Epithelial cell of alveolus of lung (primary cell): ENCODE measurements at places on chromosomes 7 and 10. TPM values are rescaled to one million over a fixed set of nuclear protein-coding genes. Genes with fewer than 3 reads are reported as not detected.

SRGN gene
- 60.0 and 221 TPM in 2 replicates for total RNA-seq

SFXN3 gene
- total RNA-seq, result 16.4 and 54.9 TPM in 2 replicates

SPDYE11 gene
- total RNA-seq, result not detected in 2 replicates

TRIM73 gene
- total RNA-seq, result 0.72 and 1.0 TPM in 2 replicates

CCDC136 gene
- total RNA-seq, result 2.4 and 3.1 TPM in 2 replicates

CALHM2 gene
- 20.2 and 23.6 TPM in 2 replicates for total RNA-seq

MBL2 gene
- total RNA-seq, result not detected in 2 replicates

PHTF2 gene
- total RNA-seq, result 14.8 and 23.3 TPM in 2 replicates

HHEX gene
- 11.0 and 19.4 TPM in 2 replicates for total RNA-seq

SPDYE6 gene
- not detected in 2 replicates for total RNA-seq

TAS2R41 gene
- total RNA-seq, result not detected in 2 replicates

PLPP4 gene
- total RNA-seq, result 4.3 TPM in 1 of 2 replicates, not detected in the other

PRF1 gene
- total RNA-seq, result not detected in 2 replicates

DOCK4 gene
- 16.4 and 34.7 TPM in 2 replicates for total RNA-seq

HELLS gene
- total RNA-seq, result 24.2 and 27.9 TPM in 2 replicates

HSPA12A gene
- total RNA-seq, result 3.0 and 5.2 TPM in 2 replicates

SLIT1 gene
- under 0.01 TPM in 1 of 2 replicates, not detected in the other for total RNA-seq

NEUROD6 gene
- not detected in 2 replicates for total RNA-seq

STAMBPL1 gene
- total RNA-seq, result 30.3 and 84.2 TPM in 2 replicates

NME8 gene
- not detected in 2 replicates for total RNA-seq

SLF2 gene
- total RNA-seq, result 22.5 and 23.1 TPM in 2 replicates

BTBD16 gene
- total RNA-seq, result not detected in 2 replicates

NPC1L1 gene
- 0.24 TPM in 1 of 2 replicates, not detected in the other for total RNA-seq

TPST1 gene
- 71.6 and 122 TPM in 2 replicates for total RNA-seq

FXYD4 gene
- total RNA-seq, result not detected in 2 replicates

MNX1 gene
- not detected in 2 replicates for total RNA-seq

NFE2L3 gene
- total RNA-seq, result 6.4 and 42.3 TPM in 2 replicates

AGAP3 gene
- total RNA-seq, result 25.5 and 34.6 TPM in 2 replicates

SMKR1 gene
- total RNA-seq, result not detected in 2 replicates

GIMAP7 gene
- 0.13 TPM in 1 of 2 replicates, not detected in the other for total RNA-seq

ATG9B gene
- total RNA-seq, result 0.13 and 0.64 TPM in 2 replicates

HTRA1 gene
- 93.3 and 208 TPM in 2 replicates for total RNA-seq

OPALIN gene
- not detected in 2 replicates for total RNA-seq

NOS3 gene
- total RNA-seq, result 1.4 and 4.5 TPM in 2 replicates

MMD2 gene
- not detected in 2 replicates for total RNA-seq

CCDC3 gene
- total RNA-seq, result 2.6 and 4.7 TPM in 2 replicates

COBL gene
- total RNA-seq, result 0.39 TPM in 1 of 2 replicates, not detected in the other

SFTPA1 gene
- total RNA-seq, result not detected in 2 replicates

ETV1 gene
- total RNA-seq, result 20.8 and 25.9 TPM in 2 replicates

GIMAP2 gene
- 1.0 and 2.1 TPM in 2 replicates for total RNA-seq

GPR141 gene
- total RNA-seq, result 0.26 TPM in 1 of 2 replicates, not detected in the other

MRC1 gene
- 0.13 TPM in 1 of 2 replicates, not detected in the other for total RNA-seq

IL2RA gene
- not detected in 2 replicates for total RNA-seq

ERVW-1 gene
- total RNA-seq, result 0.16 TPM in 1 of 2 replicates, not detected in the other

SPDYE1 gene
- not detected in 2 replicates for total RNA-seq

CALHM1 gene
- total RNA-seq, result not detected in 2 replicates

DPCD gene
- 36.3 and 40.8 TPM in 2 replicates for total RNA-seq

CELF2 gene
- total RNA-seq, result 3.5 and 10.3 TPM in 2 replicates

ZNF365 gene
- 0.32 and 3.4 TPM in 2 replicates for total RNA-seq

SRRM3 gene
- 7.1 and 8.5 TPM in 2 replicates for total RNA-seq

HYAL4 gene
- not detected in 2 replicates for total RNA-seq

MUC12 gene
- 3.0 TPM in 1 of 2 replicates, not detected in the other for total RNA-seq

ZNF248 gene
- 3.0 and 7.3 TPM in 2 replicates for total RNA-seq

OR2A1 gene
- 0.13 and 0.24 TPM in 2 replicates for total RNA-seq

PAPOLB gene
- not detected in 2 replicates for total RNA-seq

CEP55 gene
- total RNA-seq, result 8.3 and 39.0 TPM in 2 replicates

SP8 gene
- not detected in 2 replicates for total RNA-seq
